ENCODE measurements at places on chromosomes 1 and 21. TPM values are rescaled to one million over a fixed set of nuclear protein-coding genes. Genes with fewer than 3 reads are reported as not detected.

Gene KLF17
- total RNA-seq, result not detected

DNA sequence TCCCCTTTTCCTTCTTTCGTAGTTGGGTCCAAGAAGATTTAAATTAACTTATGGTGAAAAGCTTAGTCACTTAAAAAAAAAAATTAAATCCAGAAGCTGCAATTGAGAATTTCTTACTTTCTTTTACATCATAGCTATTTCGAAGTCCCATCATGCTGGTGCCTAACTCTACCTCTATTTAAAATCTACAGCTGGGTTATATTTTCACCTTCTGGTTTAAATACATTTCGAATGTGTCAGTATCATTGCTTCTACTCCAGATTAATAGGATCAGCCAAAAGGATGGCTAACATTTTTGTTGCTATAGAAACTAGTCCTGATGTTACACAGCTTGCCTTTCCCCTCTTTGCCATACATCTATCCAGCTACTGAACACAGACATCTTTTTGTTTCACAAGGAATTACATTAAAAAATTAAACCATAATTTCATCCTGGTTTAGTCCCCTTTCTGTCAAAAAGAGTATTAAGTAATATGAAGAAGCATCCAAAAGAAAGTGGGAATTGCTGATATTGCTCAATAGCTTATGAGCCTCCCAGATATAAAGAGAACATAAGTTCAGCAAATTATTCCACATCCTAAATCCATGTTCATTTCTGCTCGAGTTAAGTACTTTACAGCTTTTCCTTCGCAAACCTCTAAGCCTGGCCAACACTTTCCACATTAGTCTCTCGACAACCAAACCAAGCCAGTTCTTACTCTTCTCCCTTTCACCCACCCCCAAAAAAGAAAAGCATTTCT lies 396.7 kb upstream of the DAB1 start:
- no peak overlapping the region for H3K27ac ChIP-seq
- no peak overlapping the region for H3K4me3 ChIP-seq
- no peak for DNase-seq

- DNase-seq, result no peak
- no peak overlapping the region for H3K27ac ChIP-seq
- H3K4me3 ChIP-seq, result no peak overlapping the region
- H3K4me1 ChIP-seq, result peaks cover 16% of the 10 kb centered on the region
Measured at GRCh38 chr1:156065212-156065611, 4.3 kb downstream of the RAB25 start.

GRCh38 chr1:107474877-107475612 lies 334.2 kb downstream of the NTNG1 start:
- no peak for DNase-seq
- H3K27ac ChIP-seq, result no peak overlapping the region
- no peaks in the 10 kb centered on the region for H3K36me3 ChIP-seq
- H3K4me3 ChIP-seq, result no peak overlapping the region

GRCh38 chr1:24688033-24688432 lies 44.9 kb downstream of the SRRM1 start:
- H3K4me3 ChIP-seq, result no peak overlapping the region
- no peaks in the 10 kb centered on the region for H3K27me3 ChIP-seq
- no peak overlapping the region for H3K27ac ChIP-seq
- H3K4me1 ChIP-seq, result peaks cover 2% of the 10 kb centered on the region
- no peak for DNase-seq

DNA sequence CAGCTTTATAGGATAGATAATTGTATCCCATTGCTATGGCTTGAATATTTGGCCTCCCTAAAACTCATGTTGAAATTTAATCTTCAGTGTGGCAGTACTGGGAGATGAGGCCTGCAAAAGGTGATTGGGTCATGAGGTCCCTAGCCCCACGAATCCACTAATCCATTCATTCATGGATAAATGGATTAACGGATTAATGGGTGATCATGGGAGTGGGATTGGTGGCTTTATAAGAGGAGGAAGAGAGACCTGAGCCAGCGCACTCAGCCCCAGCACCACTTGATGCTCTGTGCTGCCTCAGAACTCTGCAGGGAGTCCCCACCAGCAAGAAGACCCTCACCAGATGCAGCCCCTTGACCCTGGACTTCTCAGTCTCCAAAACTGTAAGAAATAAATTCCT lies 32.0 kb downstream of the S100A6 start:
- no peak for DNase-seq
- no peak overlapping the region for H3K4me3 ChIP-seq
- no peaks in the 10 kb centered on the region for H3K4me1 ChIP-seq
- H3K36me3 ChIP-seq, result no peaks in the 10 kb centered on the region

Gene PTAFR
- total RNA-seq, result 0.56 TPM

GRCh38 chr1:201510734-201511133 lies 3.8 kb upstream of the CSRP1 start:
- H3K27me3 ChIP-seq, result no peaks in the 10 kb centered on the region
- peaks cover 5% of the 10 kb centered on the region for H3K36me3 ChIP-seq
- no peak overlapping the region for H3K27ac ChIP-seq
- no peak for DNase-seq

DNA sequence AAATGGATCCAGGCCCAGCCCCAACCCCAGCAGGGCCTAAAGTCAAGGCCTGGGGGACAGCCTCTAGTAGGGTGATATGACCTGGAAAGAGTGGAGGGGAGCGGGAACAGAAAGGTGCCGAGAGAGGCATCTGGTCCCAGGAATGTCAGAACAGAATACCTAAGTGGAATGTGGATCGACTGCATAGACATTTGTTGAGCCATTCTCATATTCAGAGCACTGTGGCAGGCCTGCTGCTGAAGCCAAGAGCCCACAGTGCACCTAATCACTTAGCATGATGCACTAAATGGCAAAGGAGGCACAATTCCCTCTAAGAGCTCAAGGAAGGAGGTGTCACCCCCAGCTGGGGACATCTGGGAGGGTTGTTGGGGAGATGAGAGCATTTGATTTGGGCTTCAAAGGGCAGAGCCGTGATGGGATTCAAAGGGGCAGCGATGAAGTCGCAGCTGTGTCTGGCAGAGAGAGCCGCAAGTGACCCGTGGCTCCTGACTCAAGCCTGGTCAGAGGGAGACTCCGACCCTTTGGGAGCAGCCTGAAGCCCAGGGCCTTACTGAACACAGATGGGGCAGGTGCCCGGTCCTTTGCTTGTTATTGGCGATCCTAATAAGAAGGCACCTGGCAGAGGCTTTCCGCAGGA lies 8.6 kb upstream of the PKP1 start:
- no peak for DNase-seq
- H3K4me3 ChIP-seq, result no peak overlapping the region
- no peaks in the 10 kb centered on the region for H3K4me1 ChIP-seq
- H3K27me3 ChIP-seq, result peaks cover 4% of the 10 kb centered on the region
- no peak overlapping the region for H3K27ac ChIP-seq

Measured in activated CD4-positive, alpha-beta T cell treated with anti-CD3 and anti-CD28 coated beads, Interleukin-2, amount 10 ng/mL, durations not matched to agents 7 days and 5 days (primary cell).